ENCODE measurements at places on chromosomes 11 and 22.
A peak's percentile ranks its signal among the peaks of the same experiment; 100 is the strongest.

GRCh38 chr22:40410272-40410671 lies 39.9 kb downstream of the SGSM3 start:
- no peak for DNase-seq

DNA sequence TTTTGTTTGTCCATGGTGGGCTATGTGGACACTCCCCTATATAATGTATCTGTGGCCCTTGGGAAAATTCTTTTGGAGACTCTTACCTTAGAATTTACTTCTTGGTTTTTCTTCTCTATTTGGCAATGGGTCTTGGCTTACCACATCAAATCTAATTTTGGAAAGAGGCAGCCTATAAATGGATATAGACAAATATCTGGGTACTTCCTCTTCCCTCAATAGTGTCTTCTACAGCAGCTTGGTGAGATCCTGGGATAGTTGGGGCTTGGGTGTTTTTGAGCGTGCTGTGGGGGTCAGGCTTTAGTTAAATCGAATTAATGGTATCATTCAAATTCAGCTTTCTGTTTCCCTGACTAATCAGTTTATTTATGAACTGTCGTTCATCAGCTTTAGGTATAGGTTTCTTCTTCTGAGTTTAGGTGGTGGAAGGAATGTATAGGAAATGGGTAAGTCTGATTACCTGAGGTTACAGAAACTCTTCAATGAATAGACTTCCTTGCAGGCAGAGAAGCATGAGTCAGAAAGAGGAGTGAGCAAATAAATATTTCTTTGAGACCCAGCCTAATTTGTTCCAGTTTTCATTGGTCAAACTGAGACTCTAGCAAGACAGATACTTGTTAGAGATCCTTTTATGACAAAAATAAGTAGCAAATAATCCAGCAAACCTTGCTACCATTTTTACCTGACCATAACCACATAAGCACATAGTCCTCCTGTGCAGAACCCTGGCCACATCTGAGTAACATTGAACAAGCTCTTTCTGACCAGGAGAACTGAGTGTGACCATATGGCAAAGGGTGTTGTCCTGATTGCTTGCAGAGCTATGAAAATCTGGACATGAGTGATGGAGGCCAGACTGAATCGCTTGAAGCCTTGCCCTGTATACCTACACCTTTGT lies 68.6 kb upstream of the SORL1-AS1 start:
- DNase-seq: no peak

DNA sequence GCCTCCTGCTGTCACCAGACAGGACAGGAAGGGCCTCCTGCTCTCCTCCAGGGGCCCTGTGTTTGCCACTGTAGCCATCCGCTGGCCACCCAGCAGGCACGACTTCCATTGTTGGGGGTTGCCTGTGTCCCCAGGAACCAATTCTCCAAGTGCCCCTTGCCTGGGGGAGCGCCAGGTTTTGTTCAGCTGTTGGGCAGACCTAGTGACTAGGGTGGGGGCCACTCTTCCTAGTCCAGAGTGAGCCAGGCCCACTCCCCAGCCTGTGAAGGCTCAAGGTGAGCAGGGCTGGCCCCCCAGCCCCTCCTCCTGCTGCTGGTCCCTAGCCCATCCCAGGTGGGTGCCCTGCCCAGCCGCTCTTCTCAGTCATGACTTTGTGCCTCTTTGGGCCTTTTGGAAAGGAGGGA lies 30.9 kb downstream of the OSBPL5 start:
- no peak for DNase-seq

DNA sequence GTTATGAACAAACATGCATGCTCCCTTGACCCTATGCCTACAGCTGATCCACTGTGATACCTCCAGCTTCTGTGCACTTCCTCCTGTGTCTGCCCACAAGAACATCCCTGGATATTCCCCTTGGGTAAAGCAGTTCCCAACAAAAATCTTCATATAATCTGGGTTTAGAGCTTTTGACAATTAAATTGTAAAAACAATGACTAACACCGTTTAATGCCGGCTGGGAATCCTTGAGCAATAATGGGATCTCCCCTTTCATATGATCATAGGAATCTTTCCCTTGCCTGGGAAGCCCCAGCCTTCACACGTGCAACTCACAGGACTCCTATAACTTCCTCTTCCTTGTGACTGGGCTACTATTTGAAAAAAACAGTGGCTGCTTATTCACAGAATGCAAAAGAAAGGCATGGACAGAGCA lies 6.3 kb upstream of the ZC3H12C start:
- DNase-seq: peak; percentile 61

DNA sequence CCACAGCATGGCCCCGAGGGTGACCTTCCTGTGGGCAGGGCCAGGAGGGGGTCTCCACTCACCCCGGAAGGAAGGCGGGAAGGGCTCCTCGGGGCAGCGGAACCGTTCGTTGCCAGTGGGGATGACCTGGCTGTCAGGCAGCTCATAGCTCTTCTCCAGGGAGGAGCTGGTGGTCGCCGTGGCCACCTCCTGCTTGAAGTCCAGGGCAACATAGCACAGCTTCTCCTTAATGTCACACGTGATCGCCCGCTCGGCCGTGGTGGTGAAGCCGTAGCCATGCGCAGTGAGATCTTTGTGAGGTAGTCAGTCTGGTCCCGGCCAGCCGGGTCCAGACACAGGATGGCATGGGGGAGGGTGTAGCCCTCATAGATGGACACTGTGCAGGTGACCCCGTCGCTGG lies 31.5 kb upstream of the SYT8 start:
- DNase-seq: no peak

DNA sequence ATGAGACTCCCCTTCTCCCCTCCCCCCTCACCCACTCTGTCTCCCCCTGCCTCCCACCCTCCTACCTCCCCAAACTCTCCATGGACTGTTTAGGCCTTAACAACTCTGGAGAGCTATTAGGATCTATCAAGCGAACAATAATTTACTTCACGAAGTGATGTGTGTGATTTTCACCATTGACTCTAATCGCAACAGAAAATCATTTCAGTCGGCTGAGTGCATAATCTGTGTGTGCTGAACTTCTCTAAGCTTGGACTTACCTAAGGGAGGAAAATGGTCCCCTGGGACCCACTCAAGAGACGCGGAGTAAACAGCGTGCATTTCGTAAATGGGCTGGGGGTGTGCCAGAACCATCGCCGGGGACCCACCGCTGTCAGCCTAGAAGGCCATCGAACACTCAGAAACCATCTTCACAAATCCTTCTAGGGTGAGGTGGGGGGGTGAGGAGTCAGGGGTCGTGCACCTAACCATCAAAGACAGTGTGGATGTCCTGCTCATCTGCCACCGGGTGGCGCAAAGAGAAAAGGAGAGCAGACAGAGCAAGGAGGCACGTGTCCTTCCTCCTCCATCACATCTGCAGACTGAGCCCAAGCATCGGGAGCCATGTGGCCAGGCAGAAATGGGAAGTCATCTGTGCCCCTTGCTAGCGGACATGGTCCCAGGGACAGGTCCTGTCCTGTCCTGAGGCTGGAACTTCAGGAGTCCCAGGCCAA lies 62.1 kb upstream of the NUP50 start:
- DNase-seq: peak; percentile 73

DNA sequence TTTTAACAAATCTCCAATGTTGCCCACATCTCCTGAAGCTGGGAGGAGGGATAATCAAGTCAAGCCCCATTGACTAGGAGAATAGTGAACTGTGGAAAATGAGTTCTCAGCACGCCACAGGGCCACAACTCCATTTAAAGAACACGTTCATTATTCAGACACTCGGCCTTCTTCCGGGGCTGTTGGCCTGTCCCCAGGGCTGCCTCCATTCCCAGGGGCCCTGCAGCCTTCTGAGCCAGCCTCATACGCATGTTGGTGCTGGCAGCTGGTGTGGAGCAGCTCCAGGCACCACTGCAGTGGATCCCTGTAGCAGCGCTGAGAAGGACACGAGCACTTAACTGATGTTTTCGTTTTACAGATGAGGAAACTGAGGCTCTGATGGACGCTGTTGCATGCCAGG lies 87.5 kb upstream of the RCN1 start:
- DNase-seq: no peak

- DNase-seq: no peak
Measured at GRCh38 chr11:126406368-126406767, 50.9 kb downstream of the ST3GAL4 start.

DNA sequence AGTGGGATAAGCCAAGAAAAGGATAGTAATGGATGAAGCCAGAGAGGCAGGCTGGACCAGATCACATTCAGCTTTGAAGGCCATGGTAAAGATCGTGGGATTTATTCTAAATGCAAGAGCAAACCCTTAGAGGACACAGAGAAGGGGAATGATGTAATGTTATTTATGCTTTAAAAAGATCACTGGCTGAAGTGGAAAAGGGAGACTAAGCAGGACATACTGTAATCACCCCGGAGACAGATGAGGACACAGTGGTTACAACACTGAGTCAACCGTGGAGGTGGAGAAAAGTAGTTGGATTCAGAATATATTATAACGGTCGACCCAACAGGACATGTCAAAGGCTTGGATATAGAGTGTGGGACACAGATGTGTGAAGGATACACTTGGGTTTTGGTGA lies 38.5 kb downstream of the CDON start:
- DNase-seq: no peak

DNA sequence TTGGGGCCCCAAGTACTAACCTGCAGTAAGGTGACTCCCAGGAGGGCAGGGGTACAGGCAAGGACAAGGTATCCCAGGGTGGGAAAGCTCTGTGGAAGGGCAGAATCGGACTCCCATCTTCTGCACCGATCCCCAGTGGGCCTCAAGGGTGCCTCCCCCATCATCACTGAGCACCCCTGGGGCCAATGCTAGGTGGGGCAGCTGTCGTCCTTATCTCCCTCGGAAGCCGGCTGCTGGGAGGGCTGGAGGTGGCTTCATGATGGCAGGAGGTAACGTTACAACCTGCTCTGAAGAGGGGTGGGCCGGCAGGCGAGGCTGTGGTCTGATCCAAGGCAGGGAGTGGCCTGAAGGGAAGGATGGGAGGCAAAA lies 87.6 kb upstream of the LINC01488 start:
- no peak for DNase-seq

- DNase-seq: no peak
Measured at GRCh38 chr11:10317776-10318526, 13.1 kb downstream of the ADM start.

GRCh38 chr22:49967706-49968208 lies 7.2 kb downstream of the PIM3 start:
- no peak for DNase-seq

DNA sequence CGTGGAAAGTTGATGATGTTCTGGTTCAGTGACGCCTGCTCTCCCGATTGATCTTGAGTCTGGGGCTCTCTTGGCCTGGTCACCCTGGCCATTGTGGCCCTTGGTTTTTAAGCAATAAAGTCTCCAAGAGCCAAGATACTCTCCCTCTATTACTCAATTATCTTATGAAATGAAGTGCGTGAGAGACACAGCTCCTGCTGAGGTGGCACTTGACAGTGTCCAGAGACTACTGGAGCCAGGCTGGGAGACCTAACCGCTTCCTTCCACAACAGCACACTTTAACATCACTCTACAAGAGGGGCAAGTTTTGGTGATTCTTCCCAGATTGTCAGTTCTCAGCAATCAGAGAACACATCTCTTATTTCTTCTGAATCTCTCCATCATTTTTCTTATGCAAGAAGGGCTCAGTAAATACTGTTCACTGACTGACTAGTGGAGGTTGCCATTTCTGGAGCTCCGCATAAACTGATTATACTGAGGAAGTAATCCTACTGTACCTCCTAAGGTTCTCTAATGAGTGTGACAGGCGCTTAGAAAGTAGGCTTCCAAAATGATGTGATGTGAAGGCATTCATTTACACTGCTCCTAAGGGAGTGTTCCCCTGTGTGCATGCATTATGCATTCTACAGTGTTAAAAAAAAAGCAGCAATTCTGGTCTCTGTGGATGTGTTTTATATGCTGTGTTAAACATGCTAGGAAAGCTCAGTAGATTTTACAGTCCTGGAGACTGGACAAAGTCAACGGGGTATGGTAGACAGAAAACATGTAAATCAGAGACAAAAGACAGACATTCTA lies 968.0 kb downstream of the OPCML start:
- no peak for DNase-seq

DNA sequence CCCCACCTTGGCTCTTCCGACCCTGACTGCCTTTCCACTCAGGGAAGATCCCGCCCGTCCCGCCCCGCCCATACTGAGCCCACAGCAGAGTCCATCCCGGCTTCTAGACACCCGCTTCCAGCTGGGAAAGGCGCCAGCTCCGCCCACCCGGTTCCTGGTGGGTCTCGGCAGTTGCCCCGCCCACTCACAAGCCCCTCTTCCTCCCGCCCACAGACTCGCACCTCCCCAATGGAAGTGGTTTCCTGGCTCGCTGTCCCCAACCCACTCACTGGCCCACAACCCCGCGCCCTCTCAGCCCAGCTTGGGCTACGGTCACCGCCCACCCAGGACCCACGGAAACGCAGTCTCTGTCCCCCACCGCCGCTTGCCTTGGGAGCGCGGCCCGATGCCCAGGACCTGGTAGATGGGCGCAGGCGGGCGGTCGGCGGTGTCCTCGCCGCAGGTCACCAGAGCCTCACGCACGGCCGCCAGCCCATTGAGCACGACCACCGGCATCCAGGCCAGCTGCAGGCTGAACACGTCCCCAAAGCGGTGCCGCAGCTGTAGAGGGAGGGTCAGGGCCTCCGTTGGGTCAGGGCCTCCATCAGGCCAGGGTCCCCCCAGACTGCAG lies 22.2 kb upstream of the CYP2D6 start:
- DNase-seq: no peak

DNA sequence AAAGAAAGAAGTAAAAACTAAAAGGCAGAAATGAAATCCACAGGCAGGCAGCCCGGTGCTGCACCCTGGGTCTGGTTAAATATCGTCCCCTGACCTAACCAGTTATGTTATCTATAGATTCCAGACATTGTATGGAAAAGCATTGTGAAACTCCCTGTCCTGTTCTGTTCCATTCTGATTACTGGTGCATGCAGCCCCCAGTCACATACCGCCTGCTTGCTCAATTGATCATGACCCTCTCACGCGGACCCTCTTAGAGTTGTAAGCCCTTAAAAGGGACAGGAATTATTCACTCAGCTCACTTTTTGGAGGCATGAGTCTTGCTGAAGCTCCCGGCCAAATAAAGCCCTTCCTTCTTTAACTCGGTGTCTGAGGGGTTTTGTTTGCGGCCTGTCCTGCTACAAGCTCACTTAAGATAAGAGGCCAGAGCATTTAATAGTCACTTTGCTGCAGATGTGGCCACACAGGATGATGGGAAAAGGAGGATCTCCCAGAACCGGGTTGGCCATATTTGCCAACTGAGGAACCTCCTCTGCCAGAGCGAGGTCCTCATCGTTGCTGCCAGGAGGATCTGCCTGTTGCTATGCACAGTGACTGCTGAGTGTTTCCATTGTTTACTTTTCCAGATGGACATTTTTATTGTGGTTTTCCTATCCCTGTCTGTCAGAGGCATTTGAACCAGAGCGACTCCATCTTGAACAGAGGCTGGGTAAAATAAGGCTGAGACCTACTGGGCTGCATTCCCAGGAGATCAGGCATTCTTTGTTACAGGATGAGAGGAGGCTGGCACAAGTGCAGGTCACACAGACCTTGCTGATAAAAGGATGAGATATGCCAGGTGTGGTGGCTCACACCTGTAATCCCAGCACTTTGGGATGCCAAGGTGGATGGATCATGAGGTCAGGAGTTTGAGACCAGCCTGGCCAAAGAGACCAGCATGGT lies 10.2 kb downstream of the C11orf96 start:
- DNase-seq: no peak

- no peak for DNase-seq
Measured at GRCh38 chr11:47854667-47855066, 6.5 kb upstream of the NUP160 start.
